NCI-H2171 treated with DMSO at 0.1 percent for 48 hours (cell line): ENCODE measurements at places on chromosomes 1 and 21.

GRCh38 chr1:15843826-15844572 lies 3.5 kb upstream of the SPEN start:
- DNase-seq = peak; percentile 62

DNA sequence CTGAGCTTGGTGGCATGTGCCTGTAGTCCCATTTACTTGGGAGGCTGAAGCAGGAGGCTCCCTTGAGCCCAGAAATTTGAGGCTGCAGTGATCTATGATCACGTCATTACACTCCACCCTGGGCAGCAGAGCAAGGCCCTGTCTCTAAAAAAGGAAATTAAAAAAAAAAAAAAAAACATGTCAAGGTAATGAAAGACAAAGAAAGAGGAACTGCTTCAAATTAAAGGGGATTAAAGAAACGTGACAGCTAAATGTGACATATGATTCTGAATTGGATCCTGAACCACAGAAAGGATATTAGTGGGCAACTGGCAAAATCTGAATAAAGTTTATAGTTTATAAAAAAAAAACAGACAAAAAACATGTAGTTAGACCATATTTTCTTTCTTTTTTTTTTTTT lies 3.8 kb upstream of the C2CD4D start:
- DNase-seq = no peak

DNA sequence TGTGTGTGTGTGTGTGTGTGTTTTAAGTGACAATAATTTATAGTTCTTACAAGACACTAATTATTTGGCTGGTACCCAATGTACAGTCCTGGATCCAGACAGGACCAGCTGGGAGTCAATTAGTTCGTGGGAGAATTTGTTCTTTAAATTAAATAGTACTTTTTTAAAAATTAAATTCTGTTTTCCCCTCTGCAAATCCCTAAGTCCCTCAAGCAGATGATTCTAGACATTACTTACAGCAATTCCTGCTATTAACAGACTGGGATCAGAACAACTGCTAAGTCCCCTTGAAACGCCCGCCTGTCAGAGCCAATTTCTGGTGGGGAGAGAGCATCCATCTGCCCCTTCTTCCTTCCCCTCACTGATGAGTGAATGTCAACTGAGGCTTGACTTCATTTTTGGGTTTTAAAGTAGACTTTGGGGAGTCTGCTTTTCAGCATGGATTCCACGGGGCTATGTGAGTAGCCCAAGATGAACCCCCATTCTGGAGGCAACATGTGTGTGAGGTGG lies 83.9 kb downstream of the SMYD2 start:
- peak; percentile 34 for DNase-seq

DNA sequence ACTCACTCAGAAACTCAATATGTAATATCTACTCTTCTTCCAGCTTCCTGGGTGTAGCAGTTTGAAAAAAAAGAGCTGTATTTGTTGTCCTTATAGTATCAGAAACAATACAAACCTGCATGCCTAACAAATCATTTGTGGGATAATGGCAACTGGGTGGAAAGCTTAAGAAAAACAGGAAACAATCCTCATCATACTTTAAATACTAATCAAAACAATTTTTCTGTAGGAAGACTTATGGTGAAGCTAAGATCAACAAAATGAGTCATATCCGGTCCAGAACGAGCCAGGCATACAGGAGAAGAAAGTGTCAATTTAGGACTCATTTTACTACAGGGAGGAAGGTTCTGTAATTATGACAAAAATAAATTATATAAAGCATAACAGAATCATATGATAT lies 181.8 kb upstream of the ADGRL4 start:
- DNase-seq = no peak

DNA sequence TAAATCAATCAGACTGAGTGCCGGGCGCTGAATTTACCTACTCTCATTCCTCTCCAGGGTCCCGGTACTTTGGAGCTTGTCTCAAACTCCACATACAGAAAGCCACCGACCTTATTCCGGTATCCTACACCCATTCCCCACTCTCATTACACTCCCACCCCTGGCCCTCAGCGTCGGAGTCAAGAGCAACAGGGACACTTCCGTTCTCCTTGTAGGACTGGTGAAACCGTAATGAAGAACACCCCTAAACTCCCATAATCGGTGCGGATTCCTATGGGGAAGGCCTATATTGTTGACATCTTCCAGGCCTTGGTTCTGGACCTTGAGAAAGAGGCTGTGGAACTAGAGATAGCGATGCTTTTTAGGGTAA lies 798 bp downstream of the ZBED6 start:
- peak; percentile 58 for DNase-seq

DNA sequence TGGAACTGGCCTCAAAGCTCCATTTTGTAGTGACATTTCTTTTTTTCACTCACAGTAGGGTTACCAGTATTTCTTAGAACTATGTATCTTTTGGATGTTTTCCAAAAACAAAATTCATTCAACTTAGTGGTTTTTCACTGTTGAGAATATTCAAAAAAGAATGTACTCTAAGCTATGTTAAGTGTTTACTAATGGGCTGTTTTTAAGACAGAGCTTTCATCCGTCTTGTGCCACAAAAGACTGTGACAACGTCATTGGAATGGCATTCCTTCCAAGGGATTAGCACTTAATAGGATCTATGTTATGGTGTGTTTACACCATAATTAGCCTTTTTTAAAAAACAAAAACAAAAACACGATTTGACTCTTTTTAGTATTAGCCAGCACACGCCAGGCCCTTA lies 66.8 kb downstream of the TTC3 start:
- DNase-seq = no peak

DNA sequence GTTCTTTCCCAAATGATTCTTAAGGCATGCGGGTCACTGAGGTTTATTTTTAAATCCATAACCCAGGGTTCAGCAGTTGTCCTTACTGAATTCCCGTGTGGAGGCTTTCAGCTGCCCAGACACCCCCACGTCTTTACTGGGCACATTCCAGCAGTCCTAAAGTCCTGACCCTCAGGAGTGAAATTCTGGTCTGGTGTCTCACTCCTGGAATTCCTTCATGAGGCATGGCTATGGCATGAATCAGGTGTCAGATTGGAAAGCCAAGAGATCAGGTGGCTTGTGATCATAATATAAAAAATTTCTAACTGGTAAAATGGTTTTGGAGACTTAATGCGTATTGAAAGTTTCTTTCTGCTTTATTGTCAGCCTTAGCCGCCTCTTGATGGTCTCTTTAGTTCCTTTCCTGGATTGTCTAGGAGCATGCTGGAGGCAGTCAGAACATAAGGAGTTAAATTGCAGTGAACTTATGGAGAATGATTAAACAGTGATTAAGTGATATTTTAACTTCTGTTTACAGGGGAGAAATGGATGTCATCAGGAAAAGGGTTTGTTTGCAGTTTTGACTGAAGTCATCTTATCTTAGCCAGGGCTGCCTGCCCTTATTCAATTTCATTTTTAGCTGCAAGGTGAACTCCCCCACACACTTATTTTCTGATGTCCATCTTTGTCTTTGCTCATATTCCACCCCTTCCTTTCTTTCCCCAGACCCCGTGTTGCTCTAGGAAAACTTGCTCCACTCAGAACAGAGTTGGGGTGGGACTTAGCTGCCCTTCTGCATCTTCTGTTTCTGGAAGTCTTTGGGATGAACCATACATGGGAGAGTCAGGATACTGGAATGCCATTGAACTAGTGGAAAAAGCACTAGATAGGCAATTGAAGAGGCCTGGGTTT lies 25.7 kb upstream of the MACF1 start:
- DNase-seq = no peak
